ENCODE measurements at places on chromosomes 4 and X. TPM values are rescaled to one million over a fixed set of nuclear protein-coding genes. Genes with fewer than 3 reads are reported as not detected.

- no peak overlapping the region for H3K27ac ChIP-seq
- DNase-seq = no peak
- H3K27me3 ChIP-seq = no peaks in the 10 kb centered on the region
- no peaks in the 10 kb centered on the region for H3K4me1 ChIP-seq
Measured at GRCh38 chr4:101288365-101289145, 58.8 kb downstream of the PPP3CA start.

DNA sequence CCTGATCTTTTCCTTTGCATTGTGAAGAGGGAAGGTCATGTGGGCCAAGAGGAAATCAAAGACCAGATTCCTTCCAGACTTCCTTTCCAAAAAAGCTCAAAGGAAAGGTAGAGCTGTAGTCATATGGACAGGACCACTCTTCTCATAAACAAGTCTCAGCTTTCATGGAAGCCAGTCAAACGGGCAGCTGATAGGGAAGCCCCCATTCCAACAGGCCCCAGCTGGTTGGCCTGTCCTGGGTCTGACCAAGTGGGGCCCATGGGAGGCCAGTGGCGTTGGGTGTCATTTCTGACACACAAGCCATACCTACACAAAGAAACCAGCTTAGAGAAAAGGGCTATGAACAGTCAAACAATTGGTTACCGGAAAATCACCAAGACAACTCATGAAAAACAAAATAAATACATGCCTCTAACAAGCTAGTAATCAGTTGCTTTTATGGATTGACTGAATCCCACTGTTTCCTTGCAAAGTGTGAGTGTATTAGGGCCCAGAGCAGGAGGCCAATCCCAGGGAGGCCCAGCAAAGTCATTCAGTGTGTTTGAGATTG lies 149.6 kb upstream of the MAMLD1 start:
- no peak for DNase-seq
- H3K27ac ChIP-seq = no peak overlapping the region
- no peaks in the 10 kb centered on the region for H3K27me3 ChIP-seq
- no peaks in the 10 kb centered on the region for H3K4me1 ChIP-seq

DNA sequence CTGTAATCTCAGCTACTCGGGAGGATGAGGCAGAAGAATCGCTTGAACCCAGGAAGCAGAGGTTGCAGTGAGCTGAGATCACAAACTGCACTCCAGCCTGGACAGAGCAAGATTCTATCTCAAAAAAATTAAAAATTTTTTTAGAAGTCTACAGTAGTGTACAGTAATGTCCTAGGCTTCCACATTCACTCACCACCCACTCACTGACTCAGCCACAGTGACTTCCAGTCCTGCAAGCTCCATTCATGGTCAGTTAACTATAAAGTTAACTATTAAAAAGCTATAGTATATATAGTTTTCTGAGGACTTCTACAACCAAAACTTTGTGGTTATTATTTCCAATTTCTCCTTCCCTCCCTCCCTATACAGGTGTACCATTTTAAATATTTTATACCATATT lies 34.7 kb upstream of the NEUROG2 start:
- no peaks in the 10 kb centered on the region for H3K4me1 ChIP-seq
- H3K4me3 ChIP-seq = no peak overlapping the region
- no peak overlapping the region for H3K27ac ChIP-seq

DNA sequence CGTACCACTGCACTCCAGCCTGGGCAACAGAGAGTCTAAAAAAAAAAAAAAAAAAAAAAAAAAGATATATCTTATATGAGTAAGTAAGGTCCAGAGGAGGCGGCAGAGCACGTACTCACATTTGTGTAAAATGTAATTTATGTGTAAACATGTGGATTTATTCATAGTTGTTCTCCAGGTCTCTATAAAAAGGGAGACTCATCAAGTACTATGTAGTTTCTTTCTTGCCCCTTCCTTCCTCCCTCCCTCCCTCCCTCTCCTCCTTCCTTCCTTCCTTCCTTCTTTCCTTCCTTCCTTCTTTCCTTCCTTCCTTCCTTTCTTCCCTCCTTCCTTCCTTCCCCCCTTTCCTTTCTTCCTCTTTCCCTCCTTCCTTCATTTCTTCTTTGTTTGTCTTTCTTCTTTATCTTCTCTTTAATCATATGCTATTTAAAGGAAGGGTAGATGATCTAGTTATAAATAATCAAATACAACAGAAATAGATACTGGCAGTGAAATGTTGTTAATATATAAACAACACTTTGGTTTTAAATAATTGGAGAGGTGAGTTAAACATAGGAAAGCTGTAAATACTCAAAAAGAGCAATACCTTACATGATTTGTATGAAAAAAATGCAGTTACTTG lies 344.8 kb downstream of the ANK2 start:
- H3K36me3 ChIP-seq = no peaks in the 10 kb centered on the region
- H3K4me3 ChIP-seq = no peak overlapping the region
- H3K27me3 ChIP-seq = no peaks in the 10 kb centered on the region
- DNase-seq = no peak
- H3K4me1 ChIP-seq = no peaks in the 10 kb centered on the region
- no peak overlapping the region for H3K27ac ChIP-seq

- DNase-seq = no peak
- no peaks in the 10 kb centered on the region for H3K4me1 ChIP-seq
- H3K36me3 ChIP-seq = no peaks in the 10 kb centered on the region
- no peaks in the 10 kb centered on the region for H3K27me3 ChIP-seq
Measured at GRCh38 chr4:42915484-42915883, 23.0 kb downstream of the GRXCR1 start.

DNA sequence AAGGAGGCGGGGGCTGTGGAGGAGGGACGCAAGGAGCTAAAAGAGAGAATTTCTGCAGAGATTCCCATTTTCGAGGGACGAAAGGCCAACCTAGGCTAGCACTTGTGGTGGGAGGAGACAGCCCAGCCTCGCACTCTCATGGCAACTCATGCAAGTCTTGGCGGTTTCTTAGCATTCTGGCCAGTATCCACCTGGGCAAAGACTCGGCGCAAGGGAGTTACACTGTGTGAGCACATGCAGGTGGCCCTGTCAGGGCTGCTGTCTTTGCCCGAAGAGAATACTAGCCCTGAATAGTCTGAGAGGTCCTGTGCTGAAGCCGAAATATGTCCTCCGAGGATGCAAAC lies 15.5 kb downstream of the MCF2 start:
- H3K4me3 ChIP-seq = no peak overlapping the region
- DNase-seq = no peak
- H3K27ac ChIP-seq = no peak overlapping the region
- H3K36me3 ChIP-seq = no peaks in the 10 kb centered on the region

DNA sequence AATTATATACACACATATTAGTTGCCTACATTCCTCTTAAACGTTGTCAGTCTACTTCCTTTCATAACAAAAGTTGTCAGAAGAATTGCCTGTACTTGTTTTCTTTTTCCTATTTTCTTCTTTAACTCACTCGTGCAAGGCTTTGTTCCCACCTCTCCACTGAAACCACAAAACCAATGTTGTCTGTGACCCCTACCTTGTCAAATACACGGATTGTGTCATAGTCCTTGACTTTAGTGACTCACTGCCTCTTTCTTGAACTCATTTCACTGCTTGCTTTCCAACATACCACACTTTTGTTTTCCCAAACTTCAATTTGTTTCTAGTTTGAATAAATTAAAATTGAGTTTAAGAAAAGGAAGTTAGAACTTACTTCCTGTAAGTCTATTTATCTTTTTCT lies 283.9 kb upstream of the AGA start:
- no peaks in the 10 kb centered on the region for H3K27me3 ChIP-seq
- H3K4me3 ChIP-seq = no peak overlapping the region
- H3K4me1 ChIP-seq = no peaks in the 10 kb centered on the region
- DNase-seq = no peak

The TCEAL7 gene
- total RNA-seq = not detected

GRCh38 chrX:52983321-52984000 lies 25.1 kb upstream of the FAM156A start:
- no peak for DNase-seq
- no peak overlapping the region for H3K4me3 ChIP-seq
- H3K27ac ChIP-seq = no peak overlapping the region
- H3K4me1 ChIP-seq = no peaks in the 10 kb centered on the region

The KCND1 gene
- total RNA-seq = 0.72 TPM

The KLB gene
- total RNA-seq = not detected

GRCh38 chr4:188171551-188171950 lies 32.3 kb downstream of the TRIML1 start:
- H3K27ac ChIP-seq = no peak overlapping the region
- no peaks in the 10 kb centered on the region for H3K27me3 ChIP-seq
- no peaks in the 10 kb centered on the region for H3K36me3 ChIP-seq

DNA sequence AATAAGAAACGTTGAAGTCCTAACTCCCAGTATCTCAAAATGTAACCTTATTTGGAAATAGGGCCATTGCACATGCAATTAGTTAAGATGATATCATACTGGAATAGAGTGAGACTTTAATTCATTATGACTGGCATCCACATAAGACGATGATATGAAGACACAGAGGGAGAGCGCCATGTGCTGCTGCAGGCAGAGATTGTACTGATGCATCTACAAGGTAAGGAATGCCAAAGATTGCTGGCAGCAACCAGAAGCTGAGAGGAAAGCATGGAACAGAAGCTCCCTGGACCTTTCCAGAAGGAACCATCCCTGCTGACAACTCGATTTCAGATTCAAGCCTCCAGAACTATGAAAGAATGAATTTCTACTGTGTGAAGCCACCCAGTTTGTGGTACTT lies 697.0 kb upstream of the INTU start:
- no peak for DNase-seq
- H3K27me3 ChIP-seq = no peaks in the 10 kb centered on the region
- H3K4me1 ChIP-seq = no peaks in the 10 kb centered on the region

The SFRP2 gene
- not detected for total RNA-seq

GRCh38 chr4:168508683-168509082 lies 11.8 kb downstream of the PALLD start:
- H3K27me3 ChIP-seq = no peaks in the 10 kb centered on the region
- H3K36me3 ChIP-seq = no peaks in the 10 kb centered on the region
- no peak for DNase-seq
- peaks cover 31% of the 10 kb centered on the region for H3K4me1 ChIP-seq
- no peak overlapping the region for H3K4me3 ChIP-seq

All from CD8-positive, alpha-beta memory T cell (primary cell).